B cell (primary cell): ENCODE measurements at places on chromosomes 2 and 18.

GRCh38 chr18:44786688-44787087 lies 106.0 kb downstream of the SETBP1 start:
- H3K27ac ChIP-seq, result peak overlapping the region; percentile 79
- H3K4me1 ChIP-seq, result peaks cover 48% of the 10 kb centered on the region
- DNase-seq, result peak; percentile 64

DNA sequence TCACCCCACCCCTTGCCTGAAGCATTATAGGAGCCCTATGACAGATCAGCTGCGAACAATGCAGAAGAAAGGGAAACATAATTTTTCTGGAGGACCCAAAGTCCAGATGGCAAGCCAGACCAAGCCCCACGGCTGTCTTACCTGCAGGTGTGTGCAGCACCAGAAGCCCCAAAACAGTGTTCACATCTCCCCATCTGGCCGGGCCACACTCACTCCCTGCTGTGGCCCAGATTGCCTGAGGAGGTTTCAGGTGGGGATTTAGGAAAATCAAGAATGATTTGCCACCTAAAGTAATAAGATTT lies 11.7 kb upstream of the STK17B start:
- H3K4me3 ChIP-seq, result no peak overlapping the region
- peak overlapping the region; percentile 82 for H3K27ac ChIP-seq
- no peaks in the 10 kb centered on the region for H3K36me3 ChIP-seq
- peaks cover 62% of the 10 kb centered on the region for H3K4me1 ChIP-seq
- DNase-seq, result peak; percentile 17
- no peaks in the 10 kb centered on the region for H3K27me3 ChIP-seq

DNA sequence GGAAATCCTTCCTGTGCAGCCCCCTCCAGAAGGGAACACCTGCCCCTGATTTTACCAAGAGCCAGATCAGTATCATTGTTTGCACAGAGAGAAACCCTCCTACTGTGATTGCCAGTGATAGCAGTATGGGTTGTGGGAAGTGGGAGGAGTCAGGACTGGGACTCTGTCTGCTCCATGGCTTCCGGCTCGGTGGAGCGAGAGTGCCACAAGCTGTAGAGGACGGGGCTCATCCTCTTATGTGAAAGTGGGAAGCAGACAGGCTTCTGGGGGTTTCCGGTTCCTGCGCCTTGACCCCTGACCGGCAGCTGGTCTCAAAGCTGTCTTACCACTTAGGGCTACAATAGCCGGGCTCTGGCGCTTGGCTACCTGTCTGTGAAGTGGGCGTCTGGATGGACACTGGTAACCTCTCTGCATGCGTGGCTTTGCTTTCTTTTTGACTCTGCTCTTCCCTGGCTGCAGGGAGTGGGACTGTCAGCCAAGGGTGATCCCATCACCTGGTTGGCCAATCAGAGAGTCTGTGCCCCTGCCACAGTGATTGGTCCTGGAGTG lies 79.7 kb downstream of the BCL2L11 start:
- no peaks in the 10 kb centered on the region for H3K27me3 ChIP-seq
- peaks cover 3% of the 10 kb centered on the region for H3K4me1 ChIP-seq
- H3K27ac ChIP-seq, result no peak overlapping the region
- H3K36me3 ChIP-seq, result no peaks in the 10 kb centered on the region
- DNase-seq, result no peak
- H3K4me3 ChIP-seq, result no peak overlapping the region

GRCh38 chr2:202771741-202772460 lies 99.7 kb downstream of the ICA1L start:
- peaks cover 4% of the 10 kb centered on the region for H3K36me3 ChIP-seq
- DNase-seq, result no peak
- H3K4me1 ChIP-seq, result no peaks in the 10 kb centered on the region
- no peak overlapping the region for H3K4me3 ChIP-seq
- H3K27ac ChIP-seq, result no peak overlapping the region

DNA sequence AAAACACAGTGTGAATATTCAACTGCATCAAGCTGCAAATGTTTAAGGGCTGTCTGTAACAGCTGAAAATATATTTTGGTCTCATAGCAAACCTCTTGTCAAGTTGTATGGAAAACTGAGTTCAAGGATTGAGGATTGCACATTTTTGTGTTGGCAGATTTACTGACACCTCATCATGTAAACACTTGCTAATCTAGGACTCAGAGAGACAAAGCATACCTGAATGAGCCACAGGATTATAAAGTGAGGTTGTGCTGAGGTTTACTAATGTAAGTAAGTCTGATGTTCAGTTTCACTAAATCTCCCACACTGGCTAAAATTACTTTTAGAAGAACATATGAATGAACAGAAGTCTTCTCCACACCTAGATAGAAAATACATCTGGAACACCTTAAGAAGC lies 1993.1 kb upstream of the CELF4 start:
- H3K4me3 ChIP-seq, result no peak overlapping the region
- H3K4me1 ChIP-seq, result no peaks in the 10 kb centered on the region
- H3K36me3 ChIP-seq, result no peaks in the 10 kb centered on the region
- H3K27me3 ChIP-seq, result no peaks in the 10 kb centered on the region
- H3K27ac ChIP-seq, result no peak overlapping the region
- DNase-seq, result no peak

- no peaks in the 10 kb centered on the region for H3K27me3 ChIP-seq
- DNase-seq, result peak; percentile 63
- H3K36me3 ChIP-seq, result peaks cover 15% of the 10 kb centered on the region
- H3K4me1 ChIP-seq, result peaks cover 32% of the 10 kb centered on the region
These were observed 10.9 kb downstream of the TRIP12 start for GRCh38 chr2:229910832-229911412.

- no peak overlapping the region for H3K27ac ChIP-seq
- H3K4me1 ChIP-seq, result no peaks in the 10 kb centered on the region
- H3K4me3 ChIP-seq, result no peak overlapping the region
- no peaks in the 10 kb centered on the region for H3K27me3 ChIP-seq
- no peaks in the 10 kb centered on the region for H3K36me3 ChIP-seq
These were observed 248.5 kb downstream of the ZNF516 start for GRCh38 chr18:76246590-76246989.

GRCh38 chr2:117762454-117762853 lies 52.0 kb upstream of the DDX18 start:
- H3K4me3 ChIP-seq, result no peak overlapping the region
- H3K4me1 ChIP-seq, result no peaks in the 10 kb centered on the region
- no peaks in the 10 kb centered on the region for H3K36me3 ChIP-seq

DNA sequence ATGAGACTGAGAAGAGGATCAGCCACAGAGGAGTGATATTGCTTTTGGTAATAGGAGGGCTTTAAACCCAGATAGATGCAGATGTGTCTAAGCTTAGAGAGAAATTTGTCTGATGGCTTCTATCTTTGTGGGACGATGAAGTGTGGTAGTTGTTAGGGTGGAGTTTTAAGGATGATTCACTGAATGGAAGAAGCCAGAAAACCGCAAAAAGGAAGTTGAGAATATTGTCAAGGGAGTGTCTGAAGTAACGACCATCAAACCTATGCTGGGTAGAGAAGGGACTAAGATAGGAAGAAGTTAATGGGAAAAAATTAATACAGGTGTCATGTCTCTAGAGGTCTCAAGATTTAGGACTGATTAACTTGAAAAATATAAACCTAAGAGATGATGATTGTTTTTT lies 195.6 kb upstream of the MC4R start:
- no peaks in the 10 kb centered on the region for H3K36me3 ChIP-seq
- H3K27ac ChIP-seq, result no peak overlapping the region
- no peak overlapping the region for H3K4me3 ChIP-seq
- H3K4me1 ChIP-seq, result no peaks in the 10 kb centered on the region
- DNase-seq, result no peak

DNA sequence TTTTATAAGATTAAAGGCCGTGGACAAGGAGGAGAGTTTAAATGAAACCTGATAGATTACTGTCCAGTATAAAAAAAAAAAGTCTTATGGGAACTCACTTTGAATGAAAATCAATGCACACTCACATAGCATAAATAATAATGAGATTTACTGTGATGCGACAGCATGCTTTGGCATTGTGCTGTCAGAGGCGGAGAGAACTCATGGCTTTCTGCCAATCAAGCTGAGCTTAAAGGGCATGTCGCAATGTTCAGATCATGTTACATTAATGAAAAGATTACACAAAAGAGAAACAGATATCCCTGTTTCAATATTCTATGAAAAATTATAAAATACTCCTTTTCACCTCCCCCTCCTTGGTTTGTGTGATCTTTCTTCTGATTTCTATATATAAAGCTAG lies 310.8 kb downstream of the ERBB4 start:
- no peak overlapping the region for H3K4me3 ChIP-seq
- H3K27me3 ChIP-seq, result no peaks in the 10 kb centered on the region
- no peaks in the 10 kb centered on the region for H3K4me1 ChIP-seq
- no peak overlapping the region for H3K27ac ChIP-seq
- H3K36me3 ChIP-seq, result no peaks in the 10 kb centered on the region
